Activated T-cell treated with anti-CD3 and anti-CD28 coated beads for 24 hours (primary cell): ENCODE measurements at places on chromosomes 2 and 18.

- DNase-seq = no peak
Observed at GRCh38 chr2:16554060-16554583, 111.5 kb downstream of the CYRIA start.

- no peak for DNase-seq
Observed at GRCh38 chr2:144158096-144158495, 361.8 kb downstream of the ZEB2 start.

GRCh38 chr2:200681697-200682096 is 95.9 kb downstream of the AOX1 start:
- no peak for DNase-seq

- no peak for DNase-seq
Observed at GRCh38 chr2:109715313-109715805, 78.7 kb upstream of the RGPD5 start.
